Ureter (tissue), 1 donor: ENCODE measurements at places on chromosomes 11 and 22. TPM values are rescaled to one million over a fixed set of nuclear protein-coding genes. Genes with fewer than 3 reads are reported as not detected.

The PPM1F gene
- 39.9 TPM for total RNA-seq

The RIMBP3C gene
- total RNA-seq, result 0.29 TPM

- DNase-seq, result no peak
These were observed 2.4 kb downstream of the CHEK1 start for GRCh38 chr11:125627236-125627910.

DNA sequence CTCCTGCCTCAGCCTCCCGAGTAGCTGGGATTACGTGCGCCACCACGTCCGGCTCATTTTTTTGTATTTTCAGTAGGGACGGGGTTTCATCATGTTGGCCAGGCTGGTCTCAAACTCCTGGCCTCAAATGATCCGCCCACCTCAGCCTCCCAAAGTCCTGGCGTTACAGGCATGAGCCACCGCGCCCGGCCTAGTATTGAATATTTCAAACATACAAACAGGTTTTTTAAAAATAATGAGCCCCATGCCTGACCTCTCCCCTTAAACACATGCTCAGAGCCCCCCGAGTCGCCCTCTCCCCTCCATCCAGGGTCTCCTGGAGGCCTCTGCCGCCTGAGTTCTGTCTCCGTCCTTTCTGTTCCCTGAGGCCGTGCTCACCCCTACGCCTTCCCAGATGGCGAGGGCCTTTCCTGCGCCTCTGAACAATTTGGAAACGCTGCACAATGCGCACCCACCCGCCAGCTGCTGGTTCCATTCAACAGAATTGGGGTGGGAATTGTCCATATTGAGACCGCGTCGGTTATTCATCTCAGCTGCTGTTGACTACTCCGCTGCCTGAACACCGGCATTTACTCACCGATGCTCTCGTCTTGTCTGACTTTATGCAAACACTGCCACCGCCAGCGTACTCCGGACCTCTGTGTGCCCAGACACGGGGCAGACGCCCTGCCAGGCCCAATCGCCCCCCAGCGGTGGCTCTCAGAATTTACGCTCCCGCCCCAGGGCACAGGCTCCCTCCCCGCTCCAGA, 13.6 kb upstream of the RNH1 start:
- DNase-seq, result peak; percentile 46

DNA sequence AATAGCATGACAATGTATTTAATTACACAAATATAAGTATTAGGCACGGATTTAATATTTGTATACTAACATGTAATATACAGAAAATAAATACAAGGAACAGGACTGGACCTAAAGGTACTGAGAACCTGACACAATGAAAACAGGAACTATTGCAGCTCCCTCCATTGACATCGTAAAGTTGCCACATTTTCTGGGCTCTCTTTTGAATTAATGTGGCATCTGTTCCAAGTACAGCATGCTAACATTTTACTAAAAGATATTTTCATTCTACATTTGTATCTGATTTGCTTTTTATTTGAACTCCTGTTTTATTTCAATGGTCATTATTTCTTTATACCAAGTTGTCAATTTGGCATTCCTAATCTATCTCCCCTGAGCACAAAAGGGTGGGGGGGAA, 15.3 kb downstream of the PHF21A start:
- no peak for DNase-seq

- no peak for DNase-seq
These were observed at the start of gene DNAJB13 for GRCh38 chr11:73950869-73951710. DNAJB13 (plus strand) TSS chr11:73951026; CDS start chr11:73951070, 44 bp downstream.

DNA sequence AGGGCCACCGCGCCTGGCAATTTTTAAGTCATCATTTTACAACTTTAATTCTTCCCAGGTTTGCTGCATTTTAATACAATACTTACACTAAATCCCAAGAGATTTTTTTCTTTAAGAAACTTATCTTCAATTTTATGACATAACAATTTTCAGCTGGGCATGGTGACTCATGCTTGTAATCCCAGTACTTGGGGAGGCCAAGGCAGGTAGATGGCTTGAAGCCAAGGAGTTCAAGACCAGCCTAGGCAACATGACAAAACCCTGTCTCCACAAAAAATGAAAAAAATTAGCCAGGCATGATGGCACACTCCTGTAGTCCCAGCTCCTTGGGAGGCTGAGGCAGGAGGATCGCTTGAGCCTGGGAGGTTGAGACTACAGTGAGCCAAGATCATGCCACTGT, 38.8 kb downstream of the CLDN25 start:
- DNase-seq, result no peak

- no peak for DNase-seq
These were observed 31.0 kb upstream of the AMOTL1 start for GRCh38 chr11:94737171-94737611.
